ENCODE measurements at places on chromosomes 6 and 20. TPM values are rescaled to one million over a fixed set of nuclear protein-coding genes. Genes with fewer than 3 reads are reported as not detected.

Gene TRIM15
- not detected for total RNA-seq

Gene SMLR1
- total RNA-seq = not detected

Gene SLC32A1
- total RNA-seq = not detected

Gene ELOVL2
- 1.0 TPM for total RNA-seq

Gene RRP36
- total RNA-seq = 72.4 TPM
